Esophagus mucosa (tissue), 1 donor: ENCODE measurements at places on chromosomes 11 and 22. TPM values are rescaled to one million over a fixed set of nuclear protein-coding genes. Genes with fewer than 3 reads are reported as not detected.

DNA sequence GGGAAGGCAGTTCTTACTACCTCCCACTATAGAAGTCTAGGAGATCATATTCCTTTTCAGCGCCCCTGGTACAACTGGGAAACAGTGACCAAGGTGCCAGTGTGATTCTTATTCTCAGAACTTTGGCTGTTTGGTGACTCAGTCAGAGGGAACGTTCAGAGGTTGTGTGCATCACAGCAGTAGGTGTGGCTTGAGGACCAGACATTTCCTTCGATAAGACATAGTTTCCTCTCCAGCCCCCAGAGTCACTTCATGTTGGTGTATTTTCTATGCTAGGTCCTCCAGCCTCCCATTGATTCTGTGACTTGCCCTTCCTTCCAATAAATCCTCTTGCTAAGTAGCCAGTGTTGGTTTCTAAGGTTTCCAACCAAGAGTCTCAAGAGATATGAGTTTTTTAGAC, 171.9 kb upstream of the MPPED2 start:
- ATAC-seq, result no peak

GRCh38 chr11:69366591-69366990, 72.6 kb downstream of the MYEOV start:
- ATAC-seq, result no peak

GRCh38 chr11:35234460-35235156, 95.6 kb downstream of the CD44 start:
- no peak for ATAC-seq

The GLYAT gene
- total RNA-seq, result not detected

GRCh38 chr11:26245046-26245445, 86.9 kb upstream of the ANO3 start:
- no peak for ATAC-seq

The TRIM68 gene
- total RNA-seq, result 4.7 TPM

- ATAC-seq, result no peak
Observed at GRCh38 chr11:78586452-78587046, 11.9 kb upstream of the NARS2 start.

- no peak for ATAC-seq
Observed at GRCh38 chr11:116373104-116373944, 399.5 kb downstream of the BUD13 start.

The CSTF3 gene
- 13.5 TPM for total RNA-seq

DNA sequence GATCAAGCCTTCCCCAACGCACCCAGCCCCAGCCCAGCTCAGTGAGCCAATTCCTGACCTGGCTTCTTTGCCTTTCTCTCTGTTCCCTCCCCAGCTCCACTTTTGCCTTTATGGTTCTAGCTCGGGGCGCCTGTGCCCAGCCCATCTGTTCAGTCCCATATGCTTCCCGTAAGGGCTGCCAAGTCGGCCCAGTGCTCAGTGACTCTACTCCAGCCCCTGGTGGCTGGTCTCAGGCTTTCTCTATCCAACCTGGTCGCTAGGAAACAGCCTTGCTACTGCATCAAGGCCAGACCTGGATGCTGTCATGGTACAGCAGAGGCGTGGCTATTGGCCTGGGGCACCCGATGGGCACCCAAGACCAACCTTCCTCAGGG, 178.0 kb downstream of the DSCAML1 start:
- ATAC-seq, result no peak

DNA sequence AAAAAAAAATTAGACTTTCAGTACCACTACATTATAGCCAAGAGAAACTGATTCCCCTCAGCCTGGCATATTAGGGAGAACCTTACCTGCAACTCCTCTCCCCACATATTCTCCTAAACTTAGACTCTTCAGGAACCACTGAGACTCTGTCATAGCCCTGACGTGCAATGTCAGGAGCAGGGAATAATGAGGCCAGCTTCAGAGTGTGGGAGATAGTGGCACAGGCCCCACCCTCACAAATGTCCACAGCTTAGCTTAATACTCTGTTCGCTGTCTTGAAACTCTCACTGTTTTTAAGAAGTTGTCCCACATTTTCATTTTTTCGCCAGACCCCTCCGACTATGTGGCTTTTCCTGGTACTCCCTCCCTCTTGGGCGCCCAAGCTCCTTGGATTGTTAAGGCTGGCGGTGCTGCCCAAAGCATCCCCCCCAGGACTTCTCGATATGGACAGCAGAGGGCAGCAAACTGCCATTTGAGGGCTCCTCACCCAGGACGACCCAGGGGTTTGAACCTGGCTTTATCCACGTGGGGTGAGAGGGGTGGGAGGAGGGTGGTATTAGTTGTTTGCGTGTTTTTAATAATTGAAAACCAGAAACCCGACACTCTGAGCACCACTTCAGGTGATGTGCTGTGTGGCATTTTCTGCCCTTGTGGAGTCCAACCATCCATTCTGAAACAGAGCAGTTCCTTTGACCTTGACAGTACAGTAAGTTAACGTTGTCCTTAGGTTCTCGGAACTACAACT, 45.2 kb upstream of the RASSF10 start:
- ATAC-seq, result peak; percentile 72

- ATAC-seq, result peak; percentile 41
Observed at GRCh38 chr22:24952837-24953383, 394 bp downstream of the KIAA1671 start.
